Renal pelvis (tissue), 12 donors: ENCODE measurements at places on chromosomes 4 and X.

DNA sequence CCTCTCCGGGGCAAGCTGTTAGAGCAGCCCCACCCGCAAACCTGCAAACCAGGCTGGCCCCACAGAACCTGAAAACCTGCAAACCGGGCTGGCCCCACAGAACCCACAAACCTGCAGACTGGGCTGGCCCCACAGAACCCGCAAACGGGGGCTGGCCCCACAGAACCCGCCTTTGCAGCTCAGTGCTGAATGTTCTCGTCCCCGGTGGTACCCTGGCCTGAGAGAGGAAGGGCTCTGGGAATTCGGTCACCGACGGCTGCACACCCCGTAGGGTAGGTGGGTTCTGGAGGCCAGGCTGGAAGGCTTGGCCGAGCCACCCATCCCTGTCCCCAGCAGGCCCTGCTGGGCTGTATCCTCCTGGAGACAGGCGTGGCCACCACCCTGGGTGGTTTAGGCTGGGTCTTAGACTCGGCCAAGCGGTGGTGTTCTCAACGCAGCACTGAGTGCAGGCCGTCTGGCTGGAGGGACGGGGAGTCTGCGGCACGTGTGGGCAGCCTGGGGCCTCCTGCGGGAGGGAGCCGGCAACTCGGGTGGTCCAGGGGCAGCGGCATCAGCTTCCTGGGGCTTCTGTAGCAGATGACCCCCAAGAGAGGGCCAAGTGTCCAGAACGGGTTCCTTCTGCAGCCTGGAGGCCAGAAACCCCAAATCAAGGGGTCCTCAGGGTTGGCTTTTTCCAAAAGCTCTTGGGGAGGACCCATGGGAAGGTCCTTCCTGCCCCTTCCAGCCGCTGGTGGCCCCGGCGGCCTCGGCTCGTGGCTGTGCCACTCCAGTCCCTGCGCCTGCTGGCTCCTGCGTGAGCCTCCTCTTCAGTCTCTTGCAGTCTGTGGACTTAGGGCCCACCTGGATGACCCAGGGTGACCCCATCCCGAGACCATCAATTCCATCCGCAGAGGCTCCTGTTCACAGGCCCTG lies 15.6 kb downstream of the DOK7 start:
- no peak for DNase-seq

DNA sequence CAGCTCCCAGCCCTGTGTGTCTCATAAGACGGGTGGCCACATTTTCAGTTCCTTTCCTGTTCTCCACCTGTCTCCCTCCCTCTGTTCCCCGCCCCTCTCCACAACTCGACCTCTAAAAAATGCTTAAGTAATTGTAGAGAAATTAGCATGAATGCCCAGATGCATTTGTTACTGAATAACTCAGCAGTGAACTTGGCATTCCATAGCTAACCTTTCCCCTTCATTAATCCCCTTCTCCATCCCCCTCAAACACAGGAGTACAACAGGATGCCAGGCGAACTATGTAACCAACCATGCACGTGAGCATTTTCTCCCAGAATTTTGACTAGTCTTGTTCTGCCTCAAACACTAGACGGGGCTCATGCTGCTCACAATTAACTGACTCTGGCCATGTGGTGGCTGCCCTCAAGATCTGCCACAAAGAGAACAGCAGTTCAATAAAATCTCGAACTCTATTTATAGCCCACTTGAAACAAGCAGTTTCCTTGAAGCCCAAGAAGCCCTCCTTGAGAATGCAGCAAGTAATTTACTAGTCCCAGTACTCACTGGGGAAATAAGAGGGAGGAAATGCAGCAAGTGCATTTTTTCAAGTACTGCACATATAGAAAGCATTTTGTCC lies 351.2 kb downstream of the ARHGAP24 start:
- DNase-seq, result peak; percentile 95

DNA sequence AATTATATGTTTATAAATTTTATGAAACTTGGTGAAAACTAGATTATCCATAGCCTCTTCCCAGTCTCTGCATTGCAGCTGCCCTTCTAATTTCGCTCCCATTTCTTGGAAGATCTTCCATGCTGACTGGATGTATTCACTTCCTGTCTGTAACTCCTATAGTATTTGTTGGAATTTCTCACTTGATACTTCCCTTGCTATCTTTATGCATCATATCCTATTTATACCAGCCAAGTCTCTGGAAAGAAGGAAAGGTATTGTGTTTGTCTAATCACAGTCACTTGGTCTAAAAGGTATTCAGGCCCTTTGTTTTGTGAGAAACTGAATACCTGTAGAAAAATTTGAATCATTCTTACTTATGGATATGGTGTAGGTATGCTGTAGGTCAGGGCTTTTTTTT lies 870.9 kb upstream of the FRG1 start:
- DNase-seq, result no peak

DNA sequence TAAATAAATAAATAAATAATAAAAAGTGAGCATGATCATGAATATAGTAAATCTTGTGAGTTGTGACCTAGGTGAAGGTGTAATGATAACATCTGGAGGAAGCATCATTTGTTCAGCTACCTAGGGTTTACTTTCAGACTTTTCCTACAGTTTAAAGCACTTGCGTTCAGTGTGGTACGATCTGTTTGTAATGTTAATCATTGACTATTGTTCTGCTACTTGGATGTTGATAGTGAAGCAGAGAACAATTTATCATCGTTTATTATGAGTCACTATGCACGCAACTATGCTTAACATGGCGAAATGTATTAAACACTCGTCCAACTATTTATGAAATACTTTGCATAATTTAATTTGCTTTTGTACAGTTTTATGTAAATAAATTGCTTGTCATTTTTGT lies 426.2 kb downstream of the PCDH7 start:
- DNase-seq, result no peak

DNA sequence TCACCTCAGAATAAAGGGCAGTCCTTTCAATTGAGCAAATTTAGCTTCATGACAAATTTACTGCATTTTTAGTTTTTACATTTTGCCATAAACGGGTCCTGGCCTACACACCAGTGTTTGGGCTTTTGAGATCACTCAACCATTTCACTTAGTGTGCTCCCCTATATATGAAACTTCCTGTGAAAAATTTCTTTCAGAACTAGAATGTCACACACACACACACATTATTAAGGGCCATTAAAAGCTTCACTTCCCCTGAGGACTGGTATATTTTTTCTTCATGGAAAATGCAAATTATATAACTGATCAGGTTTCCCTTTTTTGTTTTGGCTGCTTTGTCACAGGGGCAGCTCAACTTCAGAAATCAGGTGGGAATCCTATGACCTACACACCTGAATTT lies 206.5 kb downstream of the ENOX2 start:
- DNase-seq, result no peak

- no peak for DNase-seq
Measured at GRCh38 chr4:169295822-169296221, 25.1 kb upstream of the SH3RF1 start.

DNA sequence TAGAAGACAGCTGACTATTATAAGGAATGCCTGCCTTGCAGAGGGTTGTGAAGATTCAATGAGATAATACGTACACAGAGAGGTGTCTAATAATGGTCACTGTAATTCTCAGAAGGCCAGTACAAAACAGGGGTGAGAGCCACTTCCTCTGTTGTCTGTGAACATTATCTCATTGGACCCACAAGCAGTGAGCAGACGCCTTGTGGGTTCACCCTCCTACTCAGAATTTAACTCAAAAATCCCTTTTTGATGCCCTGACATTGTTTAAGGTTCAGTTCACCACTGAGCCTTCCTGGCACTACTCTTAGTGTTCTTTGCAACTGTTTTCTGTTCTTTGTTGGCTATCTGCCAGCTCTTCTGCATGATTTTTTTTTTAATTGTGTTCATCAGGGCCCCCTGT lies 467.4 kb downstream of the BCOR start:
- no peak for DNase-seq

DNA sequence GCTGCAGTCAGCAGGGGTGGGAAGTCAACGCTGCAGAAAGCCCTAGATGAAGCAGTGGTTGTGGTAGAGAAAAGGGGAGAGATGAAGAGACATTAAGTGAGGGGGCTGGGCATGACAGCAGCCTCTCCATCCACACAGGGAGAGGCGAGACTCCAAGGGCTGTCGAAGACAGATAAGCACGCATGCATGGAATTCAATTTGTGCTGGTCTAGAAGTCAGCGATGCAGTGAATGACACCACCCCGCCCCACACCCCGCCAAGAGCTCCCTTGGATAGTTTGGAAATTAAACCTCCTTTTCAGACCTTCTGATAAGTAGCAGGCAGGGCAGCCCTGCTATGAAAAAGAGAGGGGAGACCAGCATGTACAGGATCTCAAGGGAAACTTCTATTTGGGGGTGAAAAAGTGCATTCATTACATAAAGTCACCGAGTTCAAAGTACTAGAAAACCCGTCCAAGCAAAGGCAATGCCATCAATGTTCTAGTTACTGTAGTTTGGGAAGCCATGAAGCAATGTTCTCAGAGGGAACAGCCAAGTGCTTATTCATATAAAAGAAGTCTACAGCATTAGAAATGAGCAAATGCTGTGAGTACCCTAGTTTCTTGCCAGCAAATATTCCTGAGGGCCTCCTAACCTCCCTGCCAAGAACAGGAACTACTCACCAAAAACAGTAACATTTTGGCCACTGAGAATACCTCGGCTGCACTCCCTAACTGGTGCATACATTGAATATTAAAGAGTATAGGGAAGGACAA lies 152.3 kb upstream of the ANXA10 start:
- DNase-seq, result no peak

DNA sequence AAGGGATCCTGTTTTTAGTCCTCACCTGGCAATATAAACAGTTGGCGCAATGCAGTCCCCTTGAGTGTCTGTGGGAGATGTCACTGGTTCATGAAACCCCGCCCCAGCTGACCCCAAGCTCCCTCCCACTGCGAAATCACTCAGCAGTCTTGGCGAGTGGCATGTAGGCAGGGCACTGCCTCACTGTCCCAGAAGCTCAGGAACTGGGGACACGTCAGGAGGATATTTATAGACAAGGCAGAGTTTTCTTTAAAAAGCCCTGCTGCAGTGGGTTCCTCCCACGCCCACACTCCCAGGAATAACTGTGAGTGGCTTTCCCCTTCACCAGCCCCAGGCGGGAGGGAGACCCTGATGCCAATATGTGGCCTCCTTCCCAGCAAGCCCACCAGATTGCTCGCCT lies 44.3 kb upstream of the PPP2R2C start:
- no peak for DNase-seq

GRCh38 chr4:85166318-85166717 lies 199.8 kb upstream of the WDFY3 start:
- DNase-seq, result no peak

DNA sequence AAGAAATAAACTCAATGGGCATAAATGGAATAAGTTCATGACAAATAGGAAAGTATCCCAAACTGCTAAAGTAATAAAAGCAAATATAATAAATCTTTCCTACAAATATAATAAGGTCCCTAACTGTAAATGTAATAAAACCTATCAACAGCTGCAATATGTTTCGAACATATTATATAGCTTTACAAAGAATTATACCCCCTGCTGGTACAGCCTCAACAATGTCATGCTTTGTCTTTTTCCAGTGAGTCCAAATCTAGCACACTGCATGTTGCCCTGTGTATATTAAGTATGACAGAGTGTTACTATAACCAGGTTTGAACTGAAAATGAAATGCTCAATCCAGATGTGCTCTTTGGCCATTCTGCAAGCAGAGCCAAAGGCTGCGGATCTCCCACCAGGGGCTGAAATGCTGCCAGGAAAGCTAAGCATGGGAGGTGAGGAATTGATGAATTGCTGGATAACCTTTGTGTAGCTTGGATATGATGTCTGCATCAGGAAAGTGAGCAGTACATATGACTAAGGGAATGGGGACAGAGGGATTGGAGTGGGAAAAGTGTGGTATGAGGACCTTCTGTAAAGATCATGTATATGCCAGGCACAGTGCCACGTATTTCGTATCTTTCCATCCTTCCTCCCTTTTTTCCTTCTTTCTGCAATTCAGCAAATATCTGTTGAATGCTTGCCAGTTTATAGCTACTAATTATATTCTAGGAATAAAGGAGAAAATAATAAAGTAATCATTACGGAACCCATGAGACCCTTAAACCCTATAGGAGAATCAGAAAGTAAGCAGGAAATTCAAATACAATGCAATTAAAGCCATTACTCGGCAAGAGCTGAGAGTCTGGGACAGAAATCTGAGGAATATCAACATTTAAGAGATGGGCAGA lies 954.6 kb upstream of the LCORL start:
- DNase-seq, result no peak

DNA sequence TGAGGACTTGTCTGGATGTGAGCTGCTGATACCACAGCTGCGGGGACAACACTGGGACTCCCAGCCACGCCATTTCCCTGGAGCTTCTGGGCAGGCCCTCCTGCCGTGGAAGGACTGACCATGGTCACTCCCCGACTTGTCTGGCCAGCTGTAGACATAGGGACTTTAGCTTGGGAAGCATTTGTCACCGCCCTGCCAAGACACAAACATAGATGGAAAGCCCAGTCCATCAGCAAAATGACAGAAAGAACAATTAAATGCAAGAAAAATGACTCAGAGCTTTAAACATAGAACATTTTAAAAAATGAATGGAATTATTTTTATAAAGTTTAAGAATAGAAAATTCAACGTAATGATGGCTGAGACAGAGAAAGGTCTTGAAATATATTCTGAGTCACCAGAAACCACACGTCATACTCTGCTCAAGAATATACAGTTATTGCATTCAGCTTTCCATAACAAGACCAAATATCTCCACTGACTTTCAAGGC lies 107.6 kb upstream of the CBR4 start:
- DNase-seq, result no peak

- DNase-seq, result no peak
Measured at GRCh38 chr4:139457318-139457717, 3.4 kb downstream of the RAB33B start.

DNA sequence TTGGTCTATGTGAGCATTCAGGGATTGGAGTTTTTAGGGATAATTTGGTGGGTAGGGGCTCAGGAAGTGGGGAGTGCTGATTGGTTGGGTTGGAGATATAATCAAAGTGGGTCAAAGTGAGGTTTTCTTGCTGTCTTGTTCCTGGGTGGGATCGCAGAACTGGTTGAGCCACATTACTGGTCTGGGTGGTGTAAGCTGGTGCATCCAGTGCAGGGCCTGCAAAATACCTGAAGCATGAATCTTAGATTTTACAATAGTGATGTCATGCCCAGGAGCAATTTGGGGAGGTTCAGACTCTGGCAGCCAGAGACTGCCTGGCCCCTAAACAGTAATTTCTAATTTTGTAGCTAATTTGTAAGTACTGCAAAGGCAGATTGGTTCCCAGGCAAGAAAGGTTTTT lies 665.6 kb upstream of the PRKX start:
- DNase-seq, result no peak

DNA sequence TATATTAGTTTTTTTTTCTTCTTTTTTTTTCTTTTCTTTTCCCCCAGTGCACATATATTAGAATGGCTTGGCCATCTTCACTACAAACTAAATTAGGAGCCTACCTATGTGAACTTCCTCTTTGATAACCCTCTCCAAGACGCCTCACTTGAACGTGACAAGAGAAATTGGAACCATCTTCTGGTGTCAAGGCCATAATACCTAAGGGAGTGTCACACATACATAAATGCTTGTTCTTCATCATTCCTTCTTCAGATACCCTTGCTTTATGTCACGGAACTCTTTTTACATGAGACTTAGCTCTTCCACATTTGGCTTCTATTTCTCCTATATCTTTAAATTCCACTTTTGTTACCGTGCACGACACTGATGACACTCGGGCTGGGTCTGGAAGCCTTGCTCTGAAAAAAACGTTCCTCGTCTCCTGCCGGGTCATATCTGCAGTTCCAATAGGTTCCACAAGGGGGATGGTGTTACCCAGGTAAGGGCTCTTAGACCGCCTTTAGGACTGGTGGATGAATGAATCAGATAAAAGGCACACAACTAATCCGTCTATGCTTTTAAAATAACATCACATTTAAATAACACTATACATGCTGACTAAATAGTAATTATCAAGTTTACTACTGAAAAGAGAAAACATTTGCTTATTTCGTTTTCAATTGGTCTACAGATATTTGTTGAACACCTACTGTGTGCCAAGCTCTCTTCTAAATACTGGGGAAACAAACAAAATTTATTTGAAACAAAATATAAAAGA lies 19.9 kb downstream of the DGAT2L6 start:
- DNase-seq, result peak; percentile 21
